ENCODE measurements at places on chromosomes 5 and 9. TPM values are rescaled to one million over a fixed set of nuclear protein-coding genes. Genes with fewer than 3 reads are reported as not detected.

GRCh38 chr5:157877821-157878220 lies 18.9 kb upstream of the CLINT1 start:
- no peak for DNase-seq

DNA sequence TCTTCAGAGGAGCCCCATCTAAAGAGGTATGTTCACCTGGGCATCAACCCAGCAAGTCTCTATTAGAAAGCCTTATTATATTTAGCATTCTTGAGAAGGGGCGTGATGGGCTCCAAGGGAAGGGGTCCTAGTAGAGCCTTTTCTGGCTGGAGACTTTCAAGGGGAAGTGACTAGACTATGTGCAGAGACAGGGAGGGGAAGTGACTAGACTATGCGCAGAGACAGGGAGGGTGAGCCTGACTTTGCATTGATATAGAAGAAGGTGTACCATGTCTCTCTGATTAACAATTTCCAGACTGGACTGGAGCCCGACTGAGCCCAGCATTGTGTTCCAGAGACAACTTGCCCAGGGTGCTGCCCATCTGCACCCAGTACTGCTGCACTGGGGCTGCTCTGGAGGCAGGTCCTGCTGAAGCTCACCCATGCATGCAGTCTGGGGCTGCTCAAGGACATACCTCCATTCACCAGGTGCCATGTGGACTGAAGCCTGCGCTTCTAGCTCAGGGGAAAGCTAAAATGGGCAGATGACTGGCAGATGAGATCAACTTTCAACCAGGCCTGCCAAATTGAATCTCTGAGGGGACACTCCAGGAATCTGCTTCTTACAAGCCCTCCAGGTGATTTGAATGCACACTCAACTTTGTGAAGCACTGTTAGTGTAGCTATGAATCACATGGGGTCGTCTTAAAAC lies 83.0 kb upstream of the GNA14 start:
- DNase-seq, result no peak

DNA sequence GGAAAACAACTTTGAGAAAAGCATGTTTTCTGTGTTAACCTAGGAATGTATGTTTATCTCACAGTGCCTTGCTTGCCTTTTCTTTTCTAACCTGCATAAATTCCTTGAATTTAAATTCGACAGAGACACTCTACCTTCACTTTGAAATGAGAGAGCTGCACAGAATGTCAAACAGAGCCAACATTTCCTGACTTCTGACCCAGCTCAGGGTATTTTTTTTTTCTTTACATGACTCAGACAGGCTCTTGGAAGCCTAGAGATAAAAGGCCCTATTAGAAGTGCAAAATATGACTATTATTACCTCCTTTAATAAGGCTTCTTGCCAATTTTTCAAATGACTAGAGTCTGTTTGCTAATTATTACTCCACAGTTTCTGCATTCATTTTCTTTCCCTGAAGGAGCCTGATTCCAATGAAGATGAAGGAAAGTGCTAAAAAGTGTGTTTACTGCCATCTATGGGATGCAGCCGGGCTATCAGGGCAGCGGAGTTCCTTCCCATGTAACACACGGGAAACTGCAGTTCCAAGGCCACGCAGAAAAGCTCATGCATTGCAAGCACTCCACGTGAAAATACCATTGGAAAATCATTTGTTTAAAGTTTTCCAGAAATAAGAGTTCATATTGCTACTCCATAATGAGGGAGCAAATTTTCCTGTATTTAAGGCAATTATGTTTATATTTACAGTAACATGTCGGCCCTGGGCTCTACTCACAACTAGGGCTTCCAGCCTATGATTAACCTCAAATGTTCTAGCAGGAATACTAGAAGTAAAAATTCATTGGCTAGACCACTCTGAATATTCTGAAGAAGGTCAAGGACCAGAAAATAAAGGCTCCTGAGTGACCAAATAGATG lies 485.6 kb downstream of the ZSWIM6 start:
- peak; percentile 27 for DNase-seq

DNA sequence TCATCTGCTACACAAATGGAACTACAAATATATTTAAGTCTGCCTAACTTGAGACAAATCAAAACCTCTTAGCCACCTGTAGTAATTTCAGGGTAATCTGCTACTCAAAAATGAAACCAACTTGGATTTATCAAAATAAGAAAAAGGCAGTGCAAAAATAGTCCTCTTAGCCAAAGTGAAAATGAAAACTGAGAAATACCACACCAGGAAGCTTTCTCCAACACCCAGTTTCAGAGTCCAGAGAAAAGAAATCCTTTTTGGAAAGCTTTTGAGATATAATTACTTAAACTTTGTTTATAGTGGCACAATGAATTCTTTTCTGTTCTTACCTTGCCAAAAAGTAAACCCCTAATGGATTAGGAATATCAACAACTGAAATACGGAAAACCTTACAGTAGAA lies 990.4 kb downstream of the EFNA5 start:
- no peak for DNase-seq

IL4 gene
- not detected for total RNA-seq

DNA sequence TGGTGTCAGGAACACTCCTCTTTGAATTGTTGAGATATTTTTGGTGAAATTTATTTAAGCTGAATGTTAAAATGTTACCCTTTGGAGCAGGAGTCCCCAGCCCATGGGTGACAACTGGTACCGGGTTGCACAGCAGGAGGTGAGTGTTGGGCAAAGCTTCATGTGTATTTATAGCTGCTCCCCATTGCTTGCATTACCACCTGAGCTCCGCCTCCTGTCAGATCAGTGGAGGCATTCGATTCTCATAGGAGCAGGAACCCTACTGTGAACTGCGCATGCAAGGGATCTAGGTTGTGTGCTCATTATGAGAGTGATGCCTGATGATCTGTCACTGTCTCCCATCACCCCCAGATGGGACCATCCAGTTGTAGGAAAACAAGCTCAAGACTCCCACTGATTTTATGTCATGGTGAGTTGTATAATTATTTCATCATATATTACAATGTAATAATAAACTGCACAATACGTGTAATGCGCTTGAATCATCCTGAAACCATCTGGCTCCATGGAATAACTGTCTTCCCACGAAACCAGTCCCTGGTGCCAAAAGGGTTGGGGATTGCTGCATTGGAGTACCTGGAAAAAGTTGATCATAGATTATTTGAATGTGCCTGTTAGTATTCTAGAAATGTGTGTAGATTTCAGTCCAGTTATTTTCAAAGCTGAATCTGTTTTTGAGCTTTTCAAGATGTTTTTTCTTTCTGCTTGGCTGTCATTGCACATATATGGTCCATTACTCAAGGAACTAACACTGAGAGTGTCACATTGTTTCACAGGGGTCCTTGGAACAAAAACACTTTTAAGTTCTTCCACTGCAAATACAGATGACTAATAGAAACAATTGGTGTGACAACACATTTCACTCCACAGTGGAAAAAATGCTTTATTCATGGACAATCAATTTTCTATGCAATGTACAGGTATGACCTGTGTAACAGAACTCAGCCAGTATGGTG lies 104.6 kb upstream of the TNFAIP8 start:
- DNase-seq, result no peak

BSPRY gene
- total RNA-seq, result 7.6 TPM

DNA sequence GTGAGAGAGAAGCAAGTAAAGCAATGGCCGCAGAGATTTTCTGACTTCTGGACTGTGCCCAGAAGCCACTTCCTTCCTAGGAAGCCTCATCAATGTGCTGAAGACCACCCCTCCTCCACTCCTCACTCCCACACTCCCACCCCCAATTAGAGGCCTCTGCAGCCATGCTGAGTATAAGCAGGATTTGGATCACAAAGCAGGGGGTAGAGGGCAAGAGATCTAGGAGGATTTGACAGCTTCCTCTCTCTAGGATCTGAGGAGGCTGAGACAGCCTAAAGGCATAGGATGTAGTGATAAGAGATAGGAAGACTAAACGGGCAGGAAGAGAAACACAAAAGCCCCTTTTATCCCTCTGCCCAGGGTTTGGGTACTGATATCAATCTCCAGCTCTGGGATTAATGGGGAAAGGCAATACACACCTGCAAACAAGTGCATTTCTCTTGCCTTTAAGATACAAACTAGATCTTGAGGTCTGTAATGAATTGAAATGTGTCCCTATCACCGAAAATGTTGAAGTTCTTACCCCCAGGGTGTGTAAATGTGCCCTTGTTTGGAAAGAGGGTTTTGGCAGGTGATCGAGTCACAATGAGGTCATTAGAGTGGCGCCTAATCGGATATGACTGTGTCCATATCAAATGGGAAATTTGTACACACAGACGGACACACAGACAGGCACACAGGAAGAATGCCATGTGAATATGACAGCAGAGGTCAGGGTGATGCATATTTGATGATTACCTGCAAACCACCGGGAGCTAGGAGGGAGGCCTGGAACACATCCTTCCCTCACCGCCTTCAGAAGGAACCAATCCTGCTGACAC lies 28.5 kb downstream of the KCNV2 start:
- DNase-seq, result no peak

DNA sequence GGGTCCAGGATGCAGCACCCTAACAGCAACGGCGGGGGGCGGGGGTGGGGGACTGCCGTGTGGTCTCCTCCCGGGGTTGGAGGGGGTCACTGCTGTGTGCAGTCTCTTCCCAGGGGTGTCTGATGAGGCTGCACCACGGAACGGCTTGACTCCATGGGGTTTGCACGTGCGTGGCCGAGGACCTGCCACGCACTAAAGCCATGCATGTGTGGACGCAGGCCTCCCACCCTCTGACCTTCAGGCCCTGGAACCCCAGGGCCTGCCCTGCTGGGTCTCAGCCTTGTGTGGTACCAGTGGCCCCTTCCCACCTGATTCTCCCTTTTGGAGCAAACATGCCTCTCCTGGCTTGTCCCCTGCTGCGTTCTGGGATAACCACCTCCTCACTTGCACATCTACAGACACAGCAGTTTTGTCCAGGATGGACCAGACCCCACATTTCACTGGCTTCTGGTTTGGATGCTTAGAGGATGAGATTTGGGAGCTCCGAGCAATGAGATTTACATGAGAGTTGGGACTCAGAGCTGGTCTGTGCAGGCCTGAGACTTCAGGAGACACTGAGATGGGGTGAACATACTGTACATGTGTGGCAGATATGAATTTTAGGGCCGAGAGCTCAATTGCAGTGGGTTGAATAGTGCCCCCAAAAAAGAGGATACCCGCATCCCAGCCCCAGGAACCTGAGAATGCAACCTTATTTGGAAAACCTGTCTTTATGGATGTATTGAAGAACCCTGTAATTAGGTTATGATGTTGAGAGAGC lies 45.8 kb downstream of the SLC12A7 start:
- no peak for DNase-seq

NTNG2 gene
- total RNA-seq, result 2.9 TPM

DNA sequence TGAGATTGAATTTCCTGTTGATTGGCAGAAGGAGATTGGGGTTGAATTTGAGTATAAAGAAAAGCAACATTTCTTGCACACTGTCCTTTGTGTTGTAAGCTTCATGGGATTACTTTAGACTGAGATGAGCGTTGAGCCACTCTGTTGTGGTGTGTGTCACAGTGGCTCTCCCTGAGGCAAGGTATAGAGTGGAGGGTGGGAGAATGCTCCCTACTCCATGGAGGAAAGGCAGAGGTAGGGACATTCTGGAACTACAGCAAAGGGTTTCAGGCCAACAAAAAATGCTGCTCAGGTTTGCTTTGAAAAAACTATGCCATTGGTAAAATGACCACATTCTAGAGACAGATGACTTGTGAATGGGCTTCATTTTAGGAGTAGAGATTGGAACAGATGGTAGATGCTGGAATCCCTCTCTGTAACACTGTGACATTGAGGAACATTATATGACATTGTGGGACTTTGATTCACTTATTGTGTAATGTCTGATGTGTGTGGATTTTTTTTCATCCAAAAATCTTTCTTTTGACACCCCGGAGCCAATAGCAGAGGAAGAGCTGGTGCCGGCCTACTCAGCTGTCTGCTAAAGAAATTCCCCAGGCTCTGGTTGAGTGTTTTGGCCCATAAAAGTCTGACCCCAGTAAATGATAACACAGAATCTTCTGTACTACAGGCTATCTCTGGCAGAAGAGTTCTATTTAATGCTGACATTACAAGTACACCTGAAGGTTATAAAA lies 6.2 kb upstream of the CEP120 start:
- DNase-seq, result no peak

GRCh38 chr5:120895660-120896059 lies 431.6 kb downstream of the PRR16 start:
- DNase-seq, result no peak

DNA sequence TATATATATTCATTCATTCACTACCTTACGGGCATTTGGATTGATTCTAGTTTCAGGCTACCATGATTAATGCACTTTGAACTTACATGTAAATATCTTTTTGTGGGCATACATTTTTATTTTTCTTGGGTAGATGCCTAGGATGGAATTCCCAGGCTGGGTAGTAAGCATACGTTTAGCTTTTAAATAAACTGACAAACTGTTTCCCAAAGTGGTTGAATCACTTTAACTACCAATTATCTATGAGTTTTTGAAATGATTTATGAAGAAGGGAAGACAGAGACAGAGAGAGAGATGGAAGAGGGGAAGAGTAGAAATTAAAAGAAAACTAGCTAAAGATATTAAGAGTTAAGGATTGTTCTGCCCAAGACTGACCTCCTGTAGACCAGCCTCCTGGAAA lies 612.6 kb downstream of the PSAT1 start:
- DNase-seq, result no peak

- no peak for DNase-seq
Measured at GRCh38 chr5:111495159-111495558, 17.2 kb downstream of the STARD4 start.

DNA sequence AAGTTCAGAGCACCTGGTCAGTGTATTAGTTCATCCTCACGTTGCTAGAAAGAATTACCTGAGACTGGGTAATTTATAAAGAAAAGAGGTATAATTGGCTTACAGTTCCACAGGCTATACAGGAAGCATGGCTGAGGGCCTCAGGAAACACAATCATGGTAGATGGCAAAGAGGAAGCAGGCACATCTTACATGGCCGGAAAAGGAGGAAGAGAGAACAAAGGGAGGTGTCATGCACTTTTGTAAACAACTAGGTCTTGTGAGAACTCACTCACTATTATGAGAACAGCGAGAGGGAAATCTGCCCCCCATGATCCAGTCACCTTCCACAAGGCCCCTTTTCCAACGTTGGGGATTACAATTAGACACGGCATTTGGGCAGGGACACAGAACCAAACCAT lies 28.8 kb upstream of the CAVIN4 start:
- no peak for DNase-seq

DNA sequence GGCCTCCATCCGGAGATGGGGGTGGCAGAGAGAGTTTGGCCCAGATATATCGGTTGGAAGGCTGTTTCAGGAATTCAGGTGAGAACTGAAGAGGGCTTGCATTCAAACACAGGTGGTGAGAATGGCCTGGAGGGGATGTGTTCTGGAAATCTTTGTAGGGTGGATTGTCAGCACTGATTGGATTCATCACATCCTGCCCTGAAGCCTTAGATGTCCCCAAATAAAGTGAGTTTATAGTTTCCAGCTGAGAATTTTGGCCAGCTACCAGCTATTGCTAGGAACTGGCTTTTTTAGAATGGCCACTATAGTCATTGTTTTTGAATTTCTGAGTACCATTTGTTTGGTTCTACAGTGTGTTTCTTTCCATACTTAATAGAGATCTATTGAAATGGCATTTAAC lies 46.1 kb upstream of the ANKH start:
- DNase-seq, result no peak

DNA sequence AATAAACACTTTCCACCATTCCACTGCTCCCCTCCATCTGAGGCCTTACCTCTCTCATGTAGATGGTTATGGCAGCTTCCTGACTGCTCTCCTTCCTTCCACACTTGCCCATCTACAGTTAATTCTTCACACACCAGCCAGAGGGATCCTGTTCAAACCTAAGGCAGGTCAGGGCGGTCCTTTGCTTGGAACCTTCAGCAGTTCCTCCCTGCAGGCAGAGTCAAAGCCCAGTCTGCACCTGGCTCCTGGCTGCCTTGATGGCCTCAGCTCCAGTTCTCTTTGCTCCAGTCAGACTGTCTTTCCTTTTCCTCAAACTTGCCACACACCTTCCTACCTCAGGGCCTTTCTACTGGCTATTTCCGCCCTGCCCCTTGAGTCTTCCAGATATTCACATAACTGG lies 30.2 kb upstream of the NR3C1 start:
- no peak for DNase-seq
